ENCODE measurements at places on chromosomes 5 and 9.

DNA sequence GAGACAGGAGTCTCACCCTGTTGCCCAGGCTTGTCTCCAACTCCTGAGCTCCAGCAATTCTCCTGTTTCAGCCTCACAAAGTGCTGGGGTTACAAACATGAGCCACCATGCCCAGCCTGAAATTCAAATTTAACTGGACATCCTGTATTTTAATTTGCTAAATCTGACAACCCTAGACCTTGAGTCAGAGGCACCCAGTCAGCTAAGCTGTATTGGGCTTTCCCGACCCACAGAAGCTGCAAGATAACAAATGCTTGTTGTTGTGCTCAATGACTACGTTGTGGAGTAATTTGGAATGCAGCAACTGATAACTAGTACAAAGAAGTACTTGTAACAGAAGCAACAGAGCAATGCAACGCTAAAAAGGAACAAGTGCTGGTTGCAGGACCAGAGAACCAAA is 533.1 kb downstream of the NTRK2 start:
- DNase-seq: no peak

GRCh38 chr5:133406977-133407632 is 205.2 kb downstream of the FSTL4 start:
- DNase-seq: no peak

DNA sequence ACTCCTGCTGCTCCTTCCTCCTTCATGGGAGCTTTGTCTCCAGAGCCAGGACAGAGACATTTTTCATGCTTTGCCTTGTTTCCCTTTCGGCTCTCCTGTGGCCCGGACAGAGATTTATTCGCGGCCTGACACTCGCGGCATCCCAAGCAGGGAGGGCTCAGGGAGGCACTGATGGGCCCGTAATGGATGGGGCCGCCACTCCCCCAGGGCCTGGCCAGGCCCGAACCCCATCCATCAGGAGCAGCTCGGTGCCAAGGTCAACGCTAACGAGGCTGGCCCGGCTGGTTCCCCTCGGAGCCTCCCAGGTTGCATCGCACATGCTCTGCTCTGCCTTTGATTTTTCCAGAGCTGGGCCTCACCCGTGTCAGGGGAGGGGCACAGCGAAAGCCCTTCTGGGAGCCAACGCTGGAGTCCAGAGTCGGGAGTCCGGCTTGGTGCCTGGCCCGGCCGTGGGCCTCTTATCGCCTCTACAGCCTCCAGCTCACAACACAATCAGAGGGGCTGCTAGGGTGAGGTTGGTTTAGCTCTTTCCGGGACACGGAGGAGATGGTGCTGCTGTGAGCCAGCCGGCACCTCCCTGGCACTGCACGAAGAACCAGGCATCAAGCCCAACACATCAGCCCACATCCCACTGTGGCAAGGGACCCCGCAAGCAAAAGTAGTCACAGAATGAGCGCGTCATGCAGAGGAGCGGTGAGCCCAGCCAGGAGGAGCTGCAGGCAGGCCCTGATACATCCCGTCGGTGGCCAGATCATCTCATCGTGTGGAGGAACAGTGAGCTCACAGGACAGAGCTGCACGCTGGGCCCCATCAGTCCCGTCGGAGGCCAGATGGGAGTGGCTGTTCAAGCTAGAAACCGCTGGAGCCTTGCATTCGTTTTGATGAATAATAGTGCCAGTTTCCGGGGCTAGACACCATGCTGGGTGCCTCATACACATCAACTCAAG is 72.2 kb upstream of the BARHL1 start:
- DNase-seq: no peak

DNA sequence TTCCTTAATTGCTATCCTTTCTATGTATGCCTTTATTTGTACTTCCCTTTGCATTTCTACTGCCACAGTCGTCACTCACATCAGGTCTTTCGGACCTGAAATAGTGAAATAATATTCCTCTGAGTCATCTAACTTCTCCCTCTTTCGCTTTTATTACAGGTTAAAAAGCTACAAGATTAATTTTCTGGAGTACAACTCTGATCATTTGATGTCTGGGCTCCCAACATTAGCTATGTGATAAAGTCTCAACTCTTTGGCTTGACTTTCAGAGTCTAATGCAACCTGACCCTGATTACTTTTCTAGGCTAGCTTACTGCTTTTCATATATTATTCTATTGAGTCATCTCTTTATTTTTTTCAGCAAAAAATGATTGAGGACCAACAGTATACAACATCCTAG is 638.8 kb upstream of the WWC1 start:
- no peak for DNase-seq

DNA sequence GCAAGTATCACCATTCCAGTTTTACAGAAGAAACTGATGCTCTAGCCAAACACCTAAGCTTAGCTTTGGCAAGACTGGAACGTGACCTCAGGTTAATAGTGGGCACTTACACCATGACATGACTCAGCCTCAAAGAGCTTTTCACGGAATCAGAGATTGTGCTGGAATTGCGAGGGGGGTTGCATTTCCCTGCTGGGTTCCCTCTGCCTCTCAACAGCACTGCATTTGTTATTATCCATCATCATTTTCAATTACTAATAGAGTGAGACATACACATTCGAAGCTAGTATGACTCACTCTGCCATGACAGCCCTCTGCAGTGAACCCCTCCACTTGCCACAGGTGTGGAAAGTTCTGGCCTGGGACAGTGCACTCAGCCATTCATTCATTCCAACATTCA is 8.0 kb downstream of the SPOCK1 start:
- no peak for DNase-seq

GRCh38 chr9:89079391-89079790 is 88.1 kb downstream of the S1PR3 start:
- DNase-seq: no peak

GRCh38 chr5:2642684-2643345 is 108.7 kb downstream of the IRX2 start:
- DNase-seq: no peak

GRCh38 chr5:55481293-55481855 is 53.4 kb downstream of the PLPP1 start:
- no peak for DNase-seq

- DNase-seq: no peak
Measured at GRCh38 chr5:135599421-135600151, 20.8 kb upstream of the CXCL14 start.

GRCh38 chr9:134605351-134605965 is 36.1 kb upstream of the COL5A1 start:
- no peak for DNase-seq

DNA sequence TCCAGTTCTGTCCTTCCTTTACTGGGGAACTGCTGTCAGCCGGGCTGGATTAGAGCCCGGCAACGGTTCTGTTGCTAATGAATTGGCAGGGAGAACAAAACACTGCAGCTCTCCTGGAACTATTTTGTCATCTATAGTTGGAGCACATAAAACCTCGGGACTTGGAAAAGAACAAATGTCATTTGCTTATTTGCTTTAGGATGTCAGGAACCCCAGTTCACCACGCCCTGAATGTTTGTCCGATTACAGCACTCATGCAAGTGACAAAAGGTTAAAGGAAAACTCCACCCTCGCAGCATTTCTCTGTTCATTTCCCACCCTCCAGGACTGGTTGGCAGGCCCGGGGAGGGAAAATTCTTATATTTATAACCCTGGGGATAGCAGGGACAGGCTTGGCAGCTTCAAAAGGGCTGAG is 66.4 kb upstream of the PLPP1 start:
- no peak for DNase-seq

- no peak for DNase-seq
Measured at GRCh38 chr5:63230754-63231153, 652.1 kb downstream of the LRRC70 start.

- DNase-seq: no peak
Measured at GRCh38 chr9:132216861-132217619, 55.2 kb downstream of the NTNG2 start.

DNA sequence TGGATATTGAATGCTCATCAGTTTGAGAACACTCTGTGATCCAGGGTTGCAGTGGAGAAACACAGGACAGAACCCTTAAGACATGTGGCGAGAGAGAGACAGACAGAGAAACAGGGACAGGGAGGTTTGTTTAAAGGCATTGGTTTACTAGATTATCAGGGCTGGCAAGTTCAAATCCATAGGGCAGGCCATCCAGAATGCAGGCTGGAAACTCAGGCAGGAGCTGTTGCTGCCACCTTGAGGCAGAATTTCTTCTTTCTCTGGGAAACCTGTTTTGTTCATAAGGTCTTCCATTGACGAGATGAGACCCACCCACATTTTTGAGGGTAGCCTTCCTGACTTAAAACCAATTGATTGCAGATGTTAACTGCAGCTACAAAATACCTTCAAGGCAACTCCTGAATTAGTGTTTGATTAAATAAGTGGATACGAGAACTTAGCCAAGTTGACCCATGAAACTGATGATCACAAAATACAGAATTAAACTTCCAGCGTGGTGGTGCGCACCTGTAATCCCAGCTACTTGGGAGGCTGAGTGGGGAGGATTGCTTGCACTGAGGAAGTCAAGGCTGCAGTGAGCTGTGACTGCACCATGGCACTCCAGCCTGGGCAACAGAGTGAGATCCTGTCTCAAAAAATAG is 55.9 kb downstream of the NSUN2 start:
- DNase-seq: no peak

GRCh38 chr5:76674330-76675066 is 41.4 kb upstream of the F2R start:
- no peak for DNase-seq

DNA sequence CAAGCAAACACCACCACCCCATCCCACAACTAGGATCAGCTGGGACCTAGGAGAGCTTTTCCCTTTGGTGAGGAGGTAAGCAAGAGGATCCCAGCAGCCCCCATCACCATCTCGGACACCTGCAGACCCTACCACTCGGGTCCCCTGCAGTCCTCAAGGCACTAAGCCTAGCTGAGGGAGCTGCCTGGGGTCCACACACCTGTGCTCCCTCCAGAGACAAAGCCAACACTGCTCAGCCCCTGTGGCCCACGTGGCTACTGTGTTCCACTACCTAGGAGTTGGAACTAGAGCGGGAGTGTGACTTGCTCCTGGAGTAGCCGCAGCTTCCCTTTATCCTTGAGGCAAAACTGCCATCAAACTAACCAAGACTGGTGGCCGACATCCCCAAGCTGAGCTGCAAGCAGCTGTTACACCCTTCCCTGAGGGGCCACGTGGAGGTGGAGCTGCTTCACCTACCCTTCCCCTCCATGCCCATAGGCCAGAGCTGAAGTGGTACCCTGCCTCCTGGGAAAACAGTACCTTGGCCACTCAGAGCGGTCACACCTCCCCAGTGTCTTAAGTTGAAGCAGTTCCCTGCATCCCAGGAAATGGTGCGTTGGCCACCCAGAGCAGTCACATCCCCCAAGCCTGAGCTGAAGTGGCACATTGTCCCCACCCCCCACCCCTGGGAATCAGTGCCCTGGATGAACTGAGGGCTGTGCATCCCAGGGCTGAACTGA is 205.5 kb downstream of the CACNA1B start:
- no peak for DNase-seq

- DNase-seq: no peak
Measured at GRCh38 chr9:97773091-97773490, 76.0 kb upstream of the XPA start.

GRCh38 chr9:107685376-107685775 is 195.8 kb upstream of the KLF4 start:
- DNase-seq: no peak

DNA sequence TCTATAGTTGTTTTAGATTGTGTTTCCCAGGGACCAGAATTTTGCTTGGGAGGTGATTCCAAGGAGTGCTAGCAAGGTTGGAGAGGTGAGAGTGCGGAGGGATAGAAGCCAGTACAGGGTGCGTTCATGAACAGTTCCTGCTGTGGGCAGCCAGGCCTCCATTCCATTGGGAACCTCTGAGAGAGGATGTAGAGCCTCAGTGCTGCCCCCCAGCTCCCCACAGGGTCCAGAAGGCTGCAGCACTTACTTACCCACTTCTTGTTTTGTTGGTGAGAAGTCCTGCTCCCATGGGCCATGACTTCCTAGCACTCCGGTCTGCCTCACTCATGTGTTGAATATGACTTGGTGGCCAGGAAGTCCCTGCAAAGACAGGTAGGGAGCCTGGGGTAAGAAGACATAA is 128.2 kb upstream of the GAS1 start:
- no peak for DNase-seq

DNA sequence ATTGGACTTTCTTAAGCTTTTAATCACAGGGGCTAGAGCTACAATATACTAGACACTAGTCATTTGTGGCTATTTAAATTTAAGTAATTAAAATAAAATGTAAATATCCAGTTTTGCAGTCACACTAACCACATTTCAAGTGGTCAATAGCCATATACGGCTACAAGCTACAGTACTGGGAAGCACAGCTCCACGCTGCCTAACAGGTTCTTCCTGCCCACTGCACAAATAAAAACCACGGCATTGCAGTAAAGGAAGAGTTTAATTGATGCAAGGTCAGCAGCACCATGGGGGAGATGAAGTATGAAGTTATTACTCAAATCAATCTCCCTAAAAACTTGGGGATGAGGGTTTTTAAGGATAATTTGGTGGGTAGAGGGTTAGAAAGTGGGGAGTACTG is 134.1 kb downstream of the LURAP1L start:
- no peak for DNase-seq

GRCh38 chr5:12023614-12024241 is 119.5 kb upstream of the CTNND2 start:
- no peak for DNase-seq

GRCh38 chr9:119556129-119556875 is 187.1 kb upstream of the BRINP1 start:
- peak; percentile 40 for DNase-seq

DNA sequence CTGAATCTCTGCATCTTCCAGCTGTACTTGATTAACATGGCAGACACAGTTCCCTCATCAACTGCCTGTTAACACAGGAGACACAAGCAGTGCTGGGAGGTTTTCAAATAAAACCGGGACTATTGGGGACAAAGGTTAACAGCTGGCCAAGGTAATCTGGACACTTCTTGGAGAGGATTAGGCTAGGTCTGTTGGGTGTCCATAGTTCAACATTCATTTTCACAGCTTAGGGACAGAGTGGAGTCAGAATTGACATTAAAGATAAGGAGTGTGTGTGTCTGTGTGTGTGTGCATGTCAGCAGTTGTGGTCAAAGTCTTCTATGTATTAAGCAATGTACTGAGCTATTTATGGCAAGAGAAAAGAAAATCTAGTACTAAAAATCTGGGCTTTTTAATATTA is 216.2 kb downstream of the MED10 start:
- DNase-seq: no peak

GRCh38 chr5:173232499-173233346 is 2.3 kb downstream of the NKX2-5 start:
- no peak for DNase-seq

DNA sequence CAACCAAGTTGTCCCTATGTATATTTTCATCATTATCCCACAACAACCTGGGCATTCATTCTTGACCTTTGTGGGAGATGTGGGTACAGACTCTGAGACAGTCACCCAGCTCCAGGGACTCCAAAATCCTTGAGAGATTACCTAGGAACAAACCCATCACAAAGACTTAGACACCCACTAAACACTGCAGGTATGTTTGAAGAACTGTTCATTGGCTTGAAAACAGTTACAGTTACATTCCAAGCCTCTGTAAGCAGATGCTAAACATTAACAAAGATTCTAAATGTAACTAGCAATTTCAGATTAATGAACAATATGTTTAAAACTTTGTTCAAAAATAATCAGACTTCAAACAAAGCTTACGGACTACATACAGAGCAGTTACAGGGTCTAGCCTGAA is 24.7 kb downstream of the DEPDC1B start:
- no peak for DNase-seq

GRCh38 chr9:130627896-130628792 is 36.2 kb upstream of the PRDM12 start:
- DNase-seq: no peak

Measured in stimulated activated CD4-positive, alpha-beta T cell treated with anti-CD3 and anti-CD28 coated beads, Interleukin-4, amount 100 ng/mL, for 1 hour (primary cell).